Retinal pigment epithelial cell (primary cell): ENCODE measurements at places on chromosomes 7 and 10.

DNA sequence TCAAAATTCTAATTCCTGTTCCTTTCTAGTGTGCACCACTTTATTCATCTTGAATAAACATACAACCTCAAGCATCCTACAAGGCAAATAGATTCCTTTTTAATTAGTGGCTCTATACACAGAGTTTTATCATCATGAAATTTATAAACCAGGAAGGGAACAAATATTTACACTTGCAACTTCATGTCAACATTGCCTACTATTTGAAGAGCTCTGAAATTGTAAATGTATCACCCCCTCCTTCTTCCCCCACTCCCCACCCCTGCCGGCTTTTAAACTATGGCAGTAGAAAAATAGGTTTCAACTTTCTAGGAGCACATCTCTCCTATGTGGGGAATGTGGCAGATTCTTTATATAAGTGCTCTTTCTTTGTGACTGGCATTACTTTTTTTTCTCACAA lies 49.6 kb downstream of the KAT6B start:
- no peak for DNase-seq

- no peak for DNase-seq
Measured at GRCh38 chr10:26780106-26780792, 80.5 kb downstream of the ABI1 start.

DNA sequence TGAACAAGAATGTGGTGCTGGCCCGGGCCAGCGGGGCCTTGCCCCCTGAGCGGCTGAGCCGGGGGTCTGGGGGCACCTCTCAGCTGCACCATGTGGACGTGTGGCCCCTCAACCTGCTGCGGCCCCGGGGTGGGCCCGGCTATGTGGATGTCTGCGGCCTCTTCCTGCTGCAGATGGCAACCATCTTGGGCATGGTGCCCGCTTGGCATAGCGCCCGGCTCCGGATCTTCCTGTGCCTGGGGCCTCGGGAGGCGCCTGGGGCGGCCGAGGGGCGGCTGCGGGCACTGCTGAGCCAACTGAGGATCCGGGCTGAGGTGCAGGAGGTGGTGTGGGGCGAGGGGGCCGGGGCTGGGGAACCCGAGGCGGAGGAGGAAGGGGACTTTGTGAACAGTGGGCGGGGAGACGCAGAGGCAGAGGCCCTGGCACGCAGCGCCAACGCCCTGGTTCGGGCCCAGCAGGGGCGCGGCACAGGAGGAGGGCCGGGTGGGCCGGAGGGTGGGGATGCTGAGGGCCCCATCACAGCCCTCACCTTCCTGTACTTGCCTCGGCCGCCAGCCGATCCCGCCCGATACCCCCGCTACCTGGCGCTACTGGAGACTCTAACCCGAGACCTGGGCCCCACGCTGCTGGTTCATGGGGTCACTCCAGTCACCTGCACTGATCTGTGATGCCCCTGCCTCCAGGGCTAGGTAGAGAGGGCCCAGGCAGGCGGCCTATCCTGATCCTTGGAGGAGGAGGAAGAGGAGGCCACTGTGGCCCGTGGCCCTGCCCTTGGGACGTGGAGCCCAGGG lies 1.1 kb upstream of the TRIP6 start:
- DNase-seq, result no peak

GRCh38 chr10:118482393-118483331 lies 112.8 kb downstream of the PRLHR start:
- DNase-seq, result no peak
